ENCODE measurements at places on chromosomes 6 and 20.

DNA sequence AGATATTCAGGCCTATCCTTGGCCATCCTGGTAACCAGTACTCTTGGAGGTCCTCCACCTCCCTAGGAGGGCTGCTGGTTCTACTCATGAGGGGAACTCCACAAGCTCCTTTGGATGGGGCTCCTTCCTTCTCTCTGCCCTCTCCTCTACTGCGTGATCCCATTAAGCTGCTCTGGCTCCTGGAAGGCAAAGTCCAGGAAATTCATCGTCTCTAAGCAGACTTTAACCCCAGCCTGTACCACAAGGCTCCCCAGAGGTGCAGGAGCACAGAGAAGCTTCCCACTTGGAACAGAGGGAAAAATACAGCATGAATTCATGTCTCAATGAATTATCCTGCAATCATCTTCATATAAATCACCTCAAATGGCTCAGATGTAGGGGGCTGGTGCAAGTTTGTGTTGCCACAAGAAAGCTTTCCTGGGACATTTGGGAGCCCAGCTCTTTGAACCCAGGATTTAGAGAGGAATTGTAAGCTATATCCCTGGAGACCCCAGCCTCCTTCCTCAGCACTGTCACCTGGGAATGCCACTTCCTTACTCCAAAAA lies 355.4 kb downstream of the CDC5L start:
- no peak for DNase-seq

DNA sequence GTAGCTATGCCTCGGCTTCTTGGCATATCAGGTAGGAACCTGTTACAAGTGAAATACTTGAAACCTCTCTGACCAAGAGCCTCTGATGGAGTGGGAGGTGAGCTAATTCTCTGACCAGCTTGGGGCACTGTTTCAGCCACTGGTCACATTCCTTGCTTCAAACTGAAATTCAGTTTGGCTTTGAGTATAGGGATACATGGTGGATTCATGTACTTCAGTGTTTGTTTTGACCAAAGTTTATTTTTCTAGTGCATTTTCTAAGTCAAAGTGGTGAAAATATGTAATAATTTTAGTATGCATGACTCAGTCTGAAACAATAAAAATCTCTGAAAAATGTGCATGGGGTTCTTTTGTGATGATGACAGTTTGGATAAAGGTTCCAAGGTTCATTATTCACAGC lies 18.6 kb downstream of the TTPAL start:
- no peak for DNase-seq

DNA sequence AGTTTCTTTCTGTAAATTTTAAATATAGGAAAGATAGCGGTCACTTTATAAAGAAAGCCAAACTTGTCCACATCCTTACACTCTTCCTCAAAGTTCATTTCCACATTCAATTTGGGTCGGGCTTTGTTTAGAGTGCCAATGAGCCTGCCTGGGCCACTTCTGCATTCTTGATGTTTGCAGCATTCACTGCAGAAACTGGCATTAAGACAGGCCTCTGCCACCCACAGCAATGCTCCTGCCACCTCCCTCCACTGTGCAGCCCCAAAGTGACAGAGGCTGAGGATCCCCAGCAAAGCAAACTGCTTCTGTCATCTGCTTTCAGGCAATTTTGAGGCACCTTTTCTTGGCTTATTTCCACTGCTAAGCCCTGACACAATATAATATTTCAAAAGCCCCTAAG lies 61.2 kb downstream of the TNFAIP3 start:
- DNase-seq: no peak

GRCh38 chr6:13229205-13230085 lies 98.9 kb downstream of the TBC1D7 start:
- DNase-seq: no peak

DNA sequence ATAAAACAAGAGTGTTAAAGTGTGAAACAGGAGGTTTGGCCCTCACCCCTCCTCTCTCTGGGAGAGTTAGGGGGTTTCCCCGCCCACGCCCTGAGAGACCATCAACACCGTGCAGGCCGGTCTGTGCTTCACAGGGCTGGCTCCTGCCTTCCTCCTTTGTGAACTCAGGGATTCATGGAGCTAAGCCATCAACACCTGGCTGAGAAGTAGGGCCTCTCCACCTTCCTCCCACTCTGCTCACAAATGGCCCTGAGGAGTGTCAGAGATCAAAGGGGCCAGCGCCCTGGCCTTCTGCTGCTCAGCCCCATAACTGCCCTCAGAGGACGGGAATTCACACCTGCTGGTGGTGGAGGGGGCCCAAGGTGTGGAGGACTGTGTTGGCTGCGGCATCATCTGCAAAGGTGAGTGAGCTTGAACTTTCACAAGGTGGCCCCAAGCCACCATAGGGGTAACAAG lies 88.6 kb downstream of the PSMB1 start:
- no peak for DNase-seq

GRCh38 chr6:28565823-28566526 lies 40.3 kb downstream of the GPX5 start:
- DNase-seq: no peak

DNA sequence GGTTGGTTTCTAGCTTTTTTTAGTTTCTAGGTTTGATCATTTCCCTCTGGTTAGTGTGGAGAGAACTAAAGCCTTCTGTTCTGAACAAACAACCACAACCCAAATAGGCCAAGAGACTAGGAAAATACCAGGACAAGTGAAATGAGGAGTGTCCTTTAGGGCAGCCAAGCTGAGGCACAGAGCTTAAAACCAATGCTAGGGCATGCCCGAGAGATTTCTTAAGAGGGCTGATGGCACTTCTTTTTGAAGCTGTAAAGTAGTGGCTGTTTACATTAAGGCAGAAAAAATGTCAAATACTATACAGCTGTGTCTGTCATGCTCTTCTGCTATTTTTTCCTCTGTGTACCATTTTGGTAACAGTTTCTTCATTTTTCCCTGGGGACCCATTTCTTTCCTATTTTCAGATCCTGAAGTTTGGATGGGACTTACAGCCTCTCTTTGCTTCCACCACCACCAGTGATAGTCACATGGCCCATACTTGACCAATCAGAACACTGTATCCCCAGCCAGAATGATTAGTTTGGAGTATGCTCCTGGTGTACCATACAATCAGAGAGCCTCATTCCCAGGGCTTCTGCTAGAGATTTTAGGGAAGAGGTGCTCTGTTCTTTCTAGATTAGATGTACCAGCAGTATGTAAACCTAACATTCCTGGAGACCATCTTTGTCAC lies 154.4 kb downstream of the BMP2 start:
- no peak for DNase-seq

GRCh38 chr6:7468382-7469081 lies 72.9 kb upstream of the DSP start:
- DNase-seq: no peak

GRCh38 chr6:1630771-1631217 lies 21.1 kb downstream of the FOXC1 start:
- DNase-seq: no peak

GRCh38 chr6:125808060-125808459 lies 17.3 kb downstream of the NCOA7 start:
- DNase-seq: no peak

- peak; percentile 69 for DNase-seq
Observed at GRCh38 chr20:44496976-44497375, 21.3 kb downstream of the TTPAL start.

DNA sequence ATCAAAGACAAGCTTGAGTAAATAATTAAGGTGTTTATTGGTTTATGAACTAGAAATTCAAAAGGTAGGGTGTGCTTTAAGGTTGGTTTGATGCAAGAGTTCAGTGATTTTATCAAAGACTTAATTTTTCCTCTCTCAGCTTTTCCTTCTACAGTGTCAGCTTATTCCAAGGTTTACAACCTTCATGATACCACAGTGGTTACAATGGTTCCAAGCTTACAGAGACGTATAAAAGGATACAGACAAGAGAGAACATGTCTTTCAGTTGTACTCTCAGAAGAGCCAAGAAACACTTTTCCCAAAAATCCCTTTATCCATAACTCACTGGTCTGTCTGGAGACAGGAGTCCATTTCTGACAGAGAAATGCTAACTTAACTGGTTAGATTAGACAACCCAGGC lies 93.5 kb upstream of the LOC128125822 start:
- DNase-seq: no peak

DNA sequence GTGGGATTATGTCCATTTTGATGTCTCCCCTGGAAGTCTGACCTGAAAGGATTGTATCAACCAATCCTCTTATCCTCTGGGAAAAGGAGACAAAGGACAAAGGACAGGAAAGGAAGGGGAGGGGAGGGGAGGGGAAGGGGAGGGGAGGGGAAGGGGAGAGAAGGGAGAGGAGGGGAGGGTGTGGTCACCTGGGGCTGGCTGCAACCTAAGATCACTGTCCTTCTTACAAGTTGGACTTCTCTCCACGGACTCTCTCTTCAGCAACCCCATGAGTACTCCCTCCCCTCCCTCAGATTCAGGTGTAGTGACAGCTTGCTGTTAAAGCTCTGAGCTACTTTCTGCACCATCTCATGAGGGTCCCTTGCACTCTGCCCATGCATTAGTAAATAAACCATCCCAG lies 58.9 kb upstream of the KLHL31 start:
- no peak for DNase-seq

DNA sequence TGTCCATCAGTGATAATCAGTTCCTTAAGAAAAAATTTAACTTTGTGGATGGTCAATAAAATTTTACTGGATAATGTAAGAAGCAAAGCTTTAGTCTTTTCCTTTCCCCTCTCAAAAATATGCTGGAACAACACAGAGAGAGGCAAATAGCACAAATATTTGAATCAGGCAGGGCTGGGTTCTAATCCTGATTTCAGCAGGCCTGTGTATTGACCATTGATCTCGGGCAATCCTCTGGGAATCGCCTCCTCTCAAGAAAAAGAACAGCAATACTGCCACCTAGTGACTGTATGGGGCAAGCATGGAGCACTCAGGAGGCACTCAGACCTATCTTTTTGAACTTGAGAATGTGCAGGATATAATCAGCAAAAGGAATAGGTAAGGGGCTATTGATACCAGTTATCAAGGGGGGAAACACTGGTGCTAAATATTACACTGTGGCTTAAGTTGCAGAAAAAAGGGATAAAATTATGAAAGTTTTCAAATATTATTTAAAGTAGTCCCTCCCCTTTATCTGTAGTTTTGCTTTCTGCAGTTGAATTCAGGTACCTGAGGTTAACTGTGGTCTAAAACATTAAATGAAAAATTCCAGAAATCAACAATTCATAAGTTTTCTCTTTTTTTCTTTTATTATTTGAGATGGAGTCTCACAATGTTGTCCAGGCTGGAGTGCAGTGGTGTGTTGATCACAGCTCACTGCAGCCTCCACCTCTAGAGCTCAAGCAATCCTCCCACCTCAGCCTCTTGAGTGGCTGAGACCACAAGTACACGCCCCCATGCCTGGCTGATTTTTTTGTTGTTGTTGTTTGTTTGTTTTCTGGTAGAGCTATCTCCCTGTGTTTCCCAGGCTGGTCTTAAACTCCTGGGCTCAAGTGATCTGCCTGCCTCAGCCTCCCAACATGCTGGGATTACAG lies 91.8 kb upstream of the NHSL1 start:
- peak; percentile 37 for DNase-seq

- DNase-seq: no peak
Observed at GRCh38 chr6:50213146-50213545, 163.4 kb upstream of the DEFB112 start.

DNA sequence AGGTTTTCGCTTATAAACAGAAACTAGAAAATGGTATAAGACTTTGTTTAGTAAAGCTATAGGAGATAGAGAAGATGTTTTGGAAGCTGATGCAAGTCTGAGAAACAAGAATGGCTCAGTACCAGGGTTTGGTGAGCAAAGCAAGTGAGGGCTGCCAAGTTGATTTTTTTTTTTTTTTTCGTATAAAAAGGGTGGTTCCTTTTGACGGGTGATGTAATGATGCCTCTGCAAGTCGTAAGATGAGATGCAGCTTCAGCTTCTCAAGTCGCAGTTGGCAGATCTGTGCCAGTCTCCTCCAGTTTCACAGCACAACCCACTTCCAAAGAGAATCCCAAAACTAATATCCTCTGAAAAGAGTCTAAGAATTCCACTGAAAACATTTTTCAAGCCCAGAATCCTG lies 252.8 kb upstream of the CDH4 start:
- no peak for DNase-seq

- no peak for DNase-seq
Observed at GRCh38 chr6:140957386-140957785, 1175.3 kb upstream of the GJE1 start.

DNA sequence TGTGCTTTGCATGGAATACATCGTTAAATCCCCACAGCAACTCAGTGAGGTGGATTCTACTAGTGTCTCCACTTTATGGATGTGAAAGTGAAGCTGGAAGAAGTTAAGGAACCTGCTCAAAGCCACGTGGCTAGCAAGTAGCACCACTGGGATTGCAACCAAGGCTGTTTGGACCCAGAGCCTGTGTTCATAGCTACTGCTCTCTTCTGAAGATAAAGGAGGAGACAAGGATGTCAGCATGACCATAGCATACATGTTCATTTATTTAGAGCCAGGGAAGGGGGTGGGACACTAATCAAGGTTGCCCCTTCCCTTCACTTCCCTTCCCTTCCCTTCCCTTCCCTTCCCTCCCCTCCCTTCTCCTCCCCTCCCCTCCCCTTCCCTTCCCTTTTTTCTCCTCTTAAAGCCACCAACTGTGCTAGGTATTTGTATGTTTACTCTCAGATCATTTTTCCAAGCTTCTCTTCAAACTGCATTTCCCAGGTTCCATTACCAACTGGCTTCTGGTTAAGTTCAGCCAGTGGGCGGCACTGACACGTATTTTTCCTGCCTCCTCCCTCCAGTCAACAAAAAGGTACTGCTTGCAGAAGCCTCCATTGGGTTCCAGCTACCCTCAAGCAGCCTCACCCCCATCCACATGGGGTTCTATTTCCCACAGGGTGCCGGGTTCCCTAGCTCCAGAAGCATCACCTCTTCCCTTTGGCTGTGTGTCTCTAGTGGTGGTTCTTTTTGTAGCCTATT lies 134.9 kb downstream of the BCAS1 start:
- no peak for DNase-seq

DNA sequence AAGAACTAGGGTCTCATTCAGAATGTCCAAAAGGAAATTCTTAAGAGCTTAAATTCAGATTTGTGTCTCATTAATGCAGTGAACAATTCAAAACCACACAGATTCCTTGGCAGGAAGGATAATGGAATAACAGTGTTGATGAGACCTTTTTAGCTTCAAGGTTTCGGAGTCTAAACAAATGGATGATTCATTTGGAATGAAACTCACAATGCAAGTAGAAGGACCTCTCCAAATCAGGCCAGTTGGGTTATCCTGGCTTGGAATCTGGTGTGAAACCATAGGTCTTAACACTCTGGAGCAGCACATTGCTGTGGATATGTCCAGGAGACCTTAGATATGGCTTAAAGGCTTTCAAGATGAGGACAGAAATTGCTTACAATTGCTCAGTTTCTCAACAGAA lies 44.9 kb downstream of the KCTD20 start:
- no peak for DNase-seq

DNA sequence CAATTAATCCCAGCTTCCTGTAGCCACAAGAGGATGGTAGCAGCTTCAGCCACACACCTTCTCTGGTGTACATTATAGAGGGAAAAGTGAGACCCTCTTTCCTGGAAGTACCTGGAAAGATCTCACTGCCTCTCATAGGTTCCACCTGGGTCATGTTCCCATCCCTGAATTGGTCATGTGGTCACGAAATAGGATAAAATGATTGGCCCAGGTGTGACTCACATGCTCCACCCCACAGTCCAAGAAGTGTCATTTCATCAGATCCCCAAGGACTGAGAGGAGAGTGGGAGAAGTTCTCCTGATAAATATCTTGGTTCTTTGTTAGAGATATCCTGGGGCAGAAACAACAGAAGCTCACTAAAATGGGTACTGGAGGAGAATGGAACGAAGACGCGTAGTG lies 142.4 kb downstream of the QRSL1 start:
- DNase-seq: no peak
